Posterior cingulate gyrus (tissue), 11 donors: ENCODE measurements at places on chromosomes 12 and 14.

DNA sequence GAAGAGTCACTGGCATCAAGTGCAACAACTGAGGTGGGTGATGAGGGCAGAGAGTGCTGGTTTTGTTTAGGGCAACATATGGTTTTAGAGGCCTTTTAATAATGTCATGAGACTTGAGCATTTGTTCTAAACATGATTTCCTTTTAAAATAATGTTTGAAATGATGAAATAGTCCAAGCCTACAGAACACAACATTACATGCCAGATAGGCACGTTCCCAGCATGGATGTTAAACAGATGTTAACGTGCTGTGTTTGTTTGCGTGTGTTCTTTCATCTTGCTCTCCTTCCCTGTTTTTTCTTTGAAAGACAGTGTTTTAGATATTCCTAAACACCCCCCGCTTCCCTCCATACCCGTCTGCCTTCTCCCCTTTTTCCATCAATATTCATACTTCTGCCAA, 82.3 kb downstream of the RGS6 start:
- no peak for DNase-seq

DNA sequence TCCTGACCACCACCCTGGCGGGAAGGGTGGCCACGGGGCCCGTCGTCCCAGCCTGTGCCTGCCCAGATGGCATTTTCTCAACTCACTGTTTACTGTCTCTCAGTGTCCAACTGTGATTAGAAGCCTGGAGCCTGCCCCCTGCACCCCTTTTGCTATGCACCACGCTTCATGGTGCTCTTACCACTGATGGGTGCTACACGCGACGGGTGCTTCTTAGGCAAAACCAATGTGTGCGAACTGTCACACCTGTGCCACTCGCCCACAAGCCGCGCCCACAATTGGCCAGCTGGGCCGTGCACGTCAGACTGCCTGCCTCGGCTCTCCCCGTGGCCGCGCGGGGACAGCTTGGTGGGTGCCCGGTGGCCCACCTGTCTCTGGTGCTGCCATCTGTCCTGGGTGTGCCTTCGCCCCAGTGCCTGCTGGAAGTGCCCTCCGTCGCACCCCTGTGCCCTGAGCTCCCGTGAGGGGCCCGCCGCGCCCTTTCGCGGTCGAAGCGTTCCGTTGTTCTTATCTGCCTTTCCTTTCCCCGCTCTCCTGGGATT, 15.1 kb upstream of the AMN start:
- no peak for DNase-seq

- no peak for DNase-seq
These were observed 220.4 kb upstream of the NUDT4 start for GRCh38 chr12:93157279-93157678.

GRCh38 chr12:57584690-57585089, 6.3 kb upstream of the PIP4K2C start:
- DNase-seq: no peak

- DNase-seq: no peak
These were observed 368.1 kb downstream of the PDZRN4 start for GRCh38 chr12:41556176-41556575.

DNA sequence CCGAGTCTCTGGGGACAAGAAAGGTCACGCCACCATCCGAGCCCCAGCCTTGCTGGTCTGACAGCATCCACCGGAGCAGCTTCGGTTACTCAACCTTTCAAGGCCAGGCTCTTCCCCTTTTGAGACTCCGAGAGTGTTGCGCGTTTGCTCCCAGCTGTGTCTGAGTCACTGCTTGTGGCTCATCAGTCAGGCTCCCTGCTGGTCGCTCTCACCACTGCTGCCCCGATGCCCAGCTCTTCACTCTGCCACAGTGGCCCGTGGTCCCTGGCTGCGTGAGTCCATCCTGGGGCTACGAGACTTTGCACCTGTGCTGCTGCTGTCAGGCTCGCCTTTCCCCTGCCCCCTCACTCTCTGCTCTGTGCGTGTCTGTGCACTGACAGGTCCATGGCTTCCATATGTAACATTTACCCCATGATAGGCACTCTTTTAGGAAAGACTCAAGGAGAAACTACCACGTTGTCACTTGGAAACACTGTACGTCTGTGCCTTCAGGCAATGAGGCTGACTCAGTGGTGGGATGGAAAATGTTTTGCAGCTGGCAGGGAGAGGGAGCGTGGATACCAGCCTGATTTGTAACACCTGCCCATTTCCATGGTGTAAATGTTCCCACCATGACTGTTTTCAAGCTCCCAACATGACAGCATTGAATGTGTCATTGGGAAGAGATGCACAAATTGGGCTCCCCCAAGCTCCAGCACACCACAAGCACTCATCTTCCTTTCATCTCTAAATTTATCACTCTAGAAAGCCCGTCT, 350.7 kb downstream of the TMEM132D start:
- no peak for DNase-seq

DNA sequence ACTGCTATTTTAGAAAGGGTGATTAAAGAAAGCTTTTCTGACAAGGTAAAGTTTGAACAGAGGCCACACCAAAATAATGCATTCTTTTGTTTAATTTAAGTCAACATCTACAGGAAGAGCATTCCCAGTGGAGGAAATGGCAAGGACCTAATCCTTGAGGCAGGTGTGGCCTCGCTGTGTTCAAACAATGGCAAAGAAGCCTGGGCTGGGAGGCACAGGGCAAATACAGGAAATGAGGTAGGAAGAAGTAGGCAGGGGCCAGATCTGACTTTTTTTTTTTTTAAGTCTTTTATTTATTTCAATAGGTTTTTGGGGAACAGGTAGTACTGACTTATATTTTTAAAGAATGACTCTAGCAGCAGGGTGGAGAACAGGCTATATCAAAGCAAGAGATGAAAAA, 53.5 kb downstream of the ARMH4 start:
- no peak for DNase-seq

- DNase-seq: no peak
These were observed 23.1 kb upstream of the FBXO21 start for GRCh38 chr12:117213295-117213808.
